ENCODE measurements at places on chromosomes 2 and 18.
A peak's percentile ranks its signal among the peaks of the same experiment; 100 is the strongest.

GRCh38 chr2:138016351-138017087 is 52.2 kb downstream of the HNMT start:
- no peak for DNase-seq

DNA sequence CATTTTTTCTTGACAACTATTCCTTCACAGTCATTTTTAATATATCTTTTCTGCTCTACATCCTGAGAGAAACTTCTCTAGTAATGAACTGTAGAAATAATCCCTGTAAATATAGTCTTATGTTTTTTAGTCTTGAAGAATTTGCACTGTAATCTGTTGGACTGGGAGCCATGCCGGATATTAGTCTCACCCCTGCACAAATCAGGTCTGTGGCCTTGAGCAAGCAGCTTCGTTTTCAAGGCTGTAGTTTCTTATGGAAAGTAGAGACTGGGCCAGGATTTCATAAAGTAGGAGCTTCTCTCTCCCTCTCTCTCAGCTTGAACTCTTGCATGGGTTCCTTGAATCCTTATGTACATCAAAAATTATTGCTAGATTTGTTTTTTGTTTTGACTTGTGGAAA is 8.7 kb downstream of the FARP2 start:
- DNase-seq = peak; percentile 38

- no peak for DNase-seq
These were observed 159.2 kb upstream of the RAB12 start for GRCh38 chr18:8450013-8450412.

DNA sequence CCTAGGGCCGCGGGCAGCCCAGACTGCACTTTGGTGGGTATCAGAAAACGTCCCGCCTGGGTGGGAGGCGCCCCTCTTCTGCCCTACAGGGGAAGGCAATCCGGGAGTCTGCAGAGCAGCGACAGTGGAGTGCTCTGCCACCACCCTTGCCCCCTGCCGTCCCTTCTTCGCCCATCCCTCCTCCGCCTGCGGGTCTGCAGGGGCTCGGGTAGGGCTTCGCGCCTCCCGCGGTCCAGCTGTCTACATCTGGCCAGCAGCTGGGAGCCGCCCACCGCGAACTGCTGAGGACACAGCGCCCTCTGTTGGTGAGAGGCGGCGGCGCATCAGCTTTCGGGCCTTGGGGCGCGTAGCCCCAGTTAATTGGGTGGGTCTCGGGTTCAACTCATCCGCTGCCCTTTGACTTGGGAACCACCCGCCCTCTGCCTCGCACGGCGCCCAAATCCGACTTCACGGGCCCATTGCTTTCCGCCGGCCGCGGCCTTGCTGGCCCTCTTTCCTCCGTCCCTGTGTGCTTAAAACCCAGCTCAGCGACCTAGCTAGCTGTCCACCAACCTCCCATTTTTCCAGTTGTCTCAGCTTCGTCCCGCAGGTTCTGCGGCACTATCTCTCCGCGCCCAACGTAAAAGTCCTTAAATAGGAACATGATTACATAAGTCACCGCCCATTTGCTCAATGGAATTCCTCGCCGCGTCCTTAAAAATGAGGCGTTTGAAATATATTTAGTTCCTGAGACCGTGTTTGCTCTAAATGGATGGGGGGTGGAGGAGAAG is 17.6 kb downstream of the WNT10A start:
- peak; percentile 89 for DNase-seq

DNA sequence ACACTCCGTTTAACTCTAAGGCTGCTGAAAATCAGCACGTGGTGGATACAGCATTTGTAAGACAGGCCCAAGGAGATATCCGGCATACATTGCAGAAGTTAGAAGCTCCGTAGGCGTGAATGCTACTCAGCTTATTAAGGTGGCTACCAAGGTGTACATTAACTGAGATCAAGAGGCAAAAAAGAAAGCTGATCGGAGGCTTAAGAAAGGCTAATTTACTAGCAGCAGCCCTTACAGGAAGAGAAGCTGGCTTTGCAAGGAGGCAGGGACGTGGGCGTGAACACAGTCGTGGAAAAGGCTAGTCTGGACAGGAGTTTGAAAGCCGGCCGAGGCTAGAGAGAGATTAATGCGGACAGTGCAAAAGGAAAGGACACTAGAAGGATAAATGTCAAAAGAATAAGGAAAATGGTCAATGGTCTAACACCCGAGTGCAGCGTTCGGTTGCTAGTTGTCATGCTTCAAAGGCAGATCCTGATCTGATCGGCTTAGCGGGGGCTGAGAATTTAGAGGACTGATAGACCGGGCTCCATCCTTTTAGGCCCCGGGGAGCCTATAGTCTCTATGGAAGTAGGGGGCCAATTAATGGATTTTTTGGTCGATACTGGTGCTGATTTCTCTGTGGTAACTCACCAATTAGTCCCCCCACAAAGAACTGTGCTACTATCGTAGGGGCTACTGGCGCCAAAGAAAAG is 45.6 kb upstream of the SELENOI start:
- DNase-seq = no peak

DNA sequence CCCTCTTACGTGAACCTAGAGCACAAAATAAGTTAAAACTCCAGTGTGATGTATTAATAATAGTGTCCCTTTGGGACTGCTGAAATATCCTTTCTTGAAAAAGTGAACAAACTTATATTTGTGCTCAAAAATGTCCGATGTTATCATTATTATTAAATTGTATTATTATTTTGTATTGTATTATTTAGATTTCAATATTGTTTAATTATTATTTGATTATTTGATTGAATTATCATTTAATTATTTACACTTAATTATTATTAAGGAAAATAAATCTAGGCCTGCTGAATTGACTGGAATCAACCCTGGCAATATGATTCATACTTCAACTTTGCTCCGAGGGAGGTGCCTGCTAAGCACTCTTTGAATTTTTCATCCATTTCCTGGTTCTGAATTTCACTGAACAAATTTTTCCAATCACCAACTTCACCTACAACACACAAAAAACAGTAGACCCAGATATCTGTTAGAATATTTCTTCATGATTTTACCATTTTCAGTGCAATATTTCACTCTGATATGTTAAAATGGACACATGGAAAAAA is 10.9 kb upstream of the EIF2AK2 start:
- DNase-seq = no peak

DNA sequence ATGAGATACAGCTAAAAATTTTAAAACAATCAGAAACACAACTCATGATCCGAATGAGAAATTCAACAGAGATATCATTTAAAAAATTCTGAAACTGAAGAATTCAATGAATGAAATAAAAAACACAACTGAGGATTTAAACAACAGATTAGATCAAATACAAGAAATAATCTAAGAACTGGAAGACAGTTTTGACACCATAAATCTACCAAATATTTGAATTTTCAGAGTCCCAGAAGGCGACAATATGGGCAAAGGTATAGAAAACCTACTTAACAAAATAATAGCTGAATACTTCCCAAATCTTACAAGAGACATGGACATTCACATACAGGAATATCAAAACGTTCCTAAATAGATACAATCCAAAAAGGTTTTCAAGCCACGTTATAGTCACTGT is 221.9 kb downstream of the OTX1 start:
- no peak for DNase-seq

DNA sequence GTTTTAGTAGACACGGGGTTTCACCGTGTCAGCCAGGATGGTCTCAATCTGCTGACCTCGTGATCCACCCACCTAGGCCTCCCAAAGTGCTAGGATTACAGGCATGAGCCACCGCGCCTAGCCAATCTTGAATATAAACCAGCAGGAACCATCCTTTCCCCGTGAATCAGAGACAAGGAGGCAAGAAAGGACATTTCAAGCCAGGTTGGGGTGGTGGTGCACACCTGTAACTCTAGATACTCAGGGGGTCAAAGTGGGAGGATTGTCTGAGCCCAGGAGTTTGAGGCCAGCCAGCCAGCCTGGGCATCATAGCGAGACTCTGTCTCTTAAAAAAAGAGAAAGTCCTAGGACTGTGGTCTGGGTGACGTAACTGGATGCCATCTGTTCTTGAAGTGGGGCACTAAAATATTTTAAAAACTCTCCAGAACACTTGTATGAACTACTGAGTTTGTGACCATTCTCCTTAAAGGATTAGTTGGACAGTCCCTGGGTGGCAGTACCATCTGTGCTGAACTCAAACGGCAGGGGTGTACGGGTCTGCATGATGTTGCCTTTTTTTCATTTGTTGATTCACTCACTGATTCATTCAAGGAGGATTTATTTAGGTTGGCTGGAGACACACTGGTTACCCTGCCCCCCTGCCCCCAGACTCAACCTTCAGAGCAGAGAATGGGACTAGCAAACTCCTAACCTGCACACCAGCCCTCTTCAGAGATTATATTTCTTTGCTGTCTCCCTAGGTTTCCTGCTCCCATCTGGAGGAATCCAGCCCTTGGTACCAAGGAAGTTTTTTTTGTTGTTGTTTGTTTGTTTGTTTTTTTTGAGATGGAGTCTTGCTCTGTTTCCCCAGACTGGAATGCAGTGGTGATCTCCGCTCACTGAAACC is 2.9 kb upstream of the TLX2 start:
- no peak for DNase-seq

DNA sequence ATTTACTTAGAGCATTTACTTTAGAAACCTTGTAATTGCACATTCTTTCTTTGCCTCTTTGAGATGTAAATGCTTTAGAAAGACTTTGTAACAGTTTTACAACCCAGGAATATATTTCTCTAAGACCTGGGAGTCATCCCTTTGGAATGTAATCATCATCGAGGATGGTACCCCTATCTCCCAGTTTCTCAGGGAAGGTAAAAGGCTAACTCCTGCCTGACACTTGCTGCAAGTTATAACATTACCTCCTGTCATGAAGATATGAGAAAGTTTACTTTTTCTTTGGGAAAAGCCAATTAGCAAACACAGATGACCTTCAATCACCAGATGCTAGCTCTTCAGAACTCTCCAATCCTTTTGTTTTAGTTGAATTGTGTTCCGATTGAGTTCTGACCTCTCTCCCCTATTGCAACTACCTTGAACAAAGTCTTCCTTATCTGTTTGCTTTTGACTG is 420.3 kb upstream of the FSIP2 start:
- DNase-seq = no peak

DNA sequence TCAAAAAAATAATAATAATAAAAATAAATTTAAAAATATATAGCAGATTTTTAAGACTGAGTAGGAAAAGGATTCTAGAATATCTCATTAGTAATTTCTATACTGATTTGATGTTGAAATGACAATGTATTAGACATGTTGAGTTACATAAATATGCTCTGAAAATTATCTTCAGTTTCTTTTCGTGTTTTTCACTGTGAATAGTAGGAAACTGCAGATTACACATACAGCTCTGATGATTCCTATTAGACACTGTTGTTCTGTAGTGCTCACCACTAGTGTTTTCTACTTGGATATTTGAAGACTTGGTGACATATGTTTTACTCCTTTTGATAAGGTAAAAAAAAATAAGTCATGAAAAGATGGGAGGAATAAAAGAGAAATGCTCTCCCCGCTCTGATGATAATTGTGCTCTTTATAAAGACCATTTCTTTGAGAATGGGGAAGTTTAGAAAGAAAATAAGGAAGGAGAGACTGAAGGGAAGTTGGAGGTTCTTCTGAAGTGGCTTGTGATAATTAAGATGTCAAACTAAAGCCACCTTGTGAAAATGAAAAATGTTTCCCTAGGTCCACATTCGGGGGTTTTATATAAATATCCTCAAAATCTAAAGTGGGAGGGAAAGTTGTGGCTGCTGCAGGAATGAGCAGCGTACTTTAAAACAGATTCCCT is 52.9 kb downstream of the SLC9A2 start:
- no peak for DNase-seq

GRCh38 chr18:52312346-52312745 is 27.7 kb upstream of the DCC start:
- DNase-seq = no peak

GRCh38 chr18:38843291-38843690 is 1277.7 kb upstream of the CELF4 start:
- DNase-seq = no peak

DNA sequence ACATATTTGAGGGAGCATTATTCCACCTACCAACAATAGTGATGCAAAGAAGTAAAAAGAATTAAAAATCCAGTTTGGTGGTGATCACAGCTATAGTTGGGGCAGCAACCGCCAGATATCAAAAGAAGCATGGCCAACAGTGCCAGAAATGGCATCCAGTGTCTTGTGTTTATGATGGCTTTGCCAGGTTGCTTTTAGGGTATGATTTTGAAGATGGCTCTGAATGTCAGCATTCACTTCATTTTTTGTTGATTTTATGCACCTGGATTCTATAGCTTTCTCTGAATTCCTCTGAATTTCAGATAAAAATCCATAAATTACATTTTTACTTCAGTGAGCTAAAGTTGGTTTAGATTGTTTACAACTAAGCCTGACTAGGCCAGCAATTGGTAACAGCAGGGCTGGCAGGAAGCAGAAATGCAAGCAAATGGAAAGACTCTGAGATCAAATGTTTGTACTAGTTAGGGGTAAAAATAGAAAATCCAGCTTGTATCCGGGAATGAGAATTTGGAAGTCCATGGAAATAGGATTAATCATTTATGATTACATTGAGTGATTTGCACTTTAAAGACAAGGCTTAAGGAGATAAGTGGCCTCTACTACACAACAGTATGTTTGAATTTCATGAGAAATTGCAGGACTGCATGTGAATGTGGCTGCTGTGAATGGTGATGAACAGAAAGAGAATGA is 40.4 kb downstream of the COL3A1 start:
- no peak for DNase-seq

DNA sequence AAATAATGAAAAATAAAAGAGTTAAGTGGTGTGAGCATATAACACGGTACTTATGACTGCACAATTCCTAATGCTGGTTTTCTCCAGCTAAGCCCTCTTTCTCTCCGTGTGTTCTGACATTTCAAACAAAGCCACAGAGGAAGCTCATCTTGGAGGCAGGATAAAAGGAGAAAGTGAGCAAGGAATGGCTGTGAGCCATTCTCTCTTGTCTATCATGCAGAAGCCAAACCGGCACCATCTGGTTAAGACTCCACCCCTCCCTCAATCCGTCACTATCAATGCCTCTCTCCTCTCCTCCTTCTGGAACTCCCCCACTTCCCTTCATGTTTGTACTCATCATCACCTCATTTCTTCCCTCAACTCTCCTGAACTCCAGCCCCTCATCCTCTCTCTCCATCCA is 210.4 kb downstream of the TMEM163 start:
- DNase-seq = no peak

DNA sequence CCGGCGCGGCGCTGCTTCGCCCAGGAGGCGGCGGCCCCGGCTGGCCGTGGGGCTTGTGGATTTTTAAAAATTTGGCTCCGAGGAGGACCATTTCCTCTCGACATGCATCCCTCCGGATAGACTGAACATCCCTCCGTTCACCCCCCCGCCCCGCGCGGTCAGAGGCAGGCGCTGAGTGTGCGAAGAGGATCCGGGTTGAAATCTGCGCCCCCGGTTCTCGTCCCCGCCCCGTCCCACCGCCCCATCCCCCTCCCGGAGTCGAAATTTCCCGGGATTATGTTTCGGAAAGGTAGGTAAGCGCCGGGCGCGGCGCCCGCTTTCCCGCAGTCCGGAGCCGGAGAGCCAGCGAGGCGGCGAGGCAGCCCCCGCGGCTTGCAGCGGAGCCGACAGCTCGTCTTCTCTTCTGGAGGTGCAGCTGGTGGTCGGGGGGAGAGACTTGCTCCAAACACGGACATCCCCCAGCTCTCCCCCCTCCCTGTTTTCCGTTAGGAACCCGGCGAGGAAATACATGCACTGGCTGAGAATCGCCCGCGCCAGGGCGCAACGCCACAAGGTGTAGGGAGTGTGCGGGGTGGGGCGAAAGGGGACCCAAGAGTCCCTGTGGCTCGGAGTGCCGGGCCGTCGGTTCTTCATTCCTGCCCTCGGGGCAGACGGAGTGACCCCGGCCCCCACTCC is at the start of gene PRKCE:
Gene PRKCE, plus strand, starts transcription at position 261 of the 675 bp plus-strand sequence.
- peak; percentile 79 for DNase-seq

GRCh38 chr18:69032009-69032408 is 234.1 kb downstream of the CCDC102B start:
- no peak for DNase-seq

- DNase-seq = no peak
These were observed 262.7 kb upstream of the FN1 start for GRCh38 chr2:215698566-215698965.
